ENCODE measurements at places on chromosomes 4 and X.

DNA sequence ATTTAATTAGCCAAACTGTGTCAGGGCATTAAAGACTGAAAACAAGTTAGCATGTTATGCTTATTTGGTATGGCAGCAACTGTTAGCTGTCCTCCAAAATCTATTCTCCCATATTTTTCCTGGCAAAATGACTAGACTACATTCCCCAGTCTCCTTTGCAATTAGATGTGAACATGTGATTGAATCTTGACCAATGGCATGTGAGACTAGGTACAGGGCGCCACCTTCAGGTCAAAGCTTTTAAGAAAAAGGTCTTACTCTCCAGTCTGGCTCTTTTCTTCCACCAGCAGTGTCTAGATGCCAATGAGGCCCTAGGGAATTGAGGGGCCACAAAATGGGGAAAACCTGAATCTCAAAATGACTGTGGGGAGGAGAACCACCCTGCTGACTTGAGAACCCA lies 408.2 kb downstream of the SMARCA1 start:
- DNase-seq = no peak

GRCh38 chr4:111066887-111067286 lies 444.0 kb upstream of the PITX2 start:
- no peak for DNase-seq

GRCh38 chr4:169861593-169861992 lies 103.8 kb upstream of the HPF1 start:
- no peak for DNase-seq

GRCh38 chrX:134658002-134658759 lies at the start of gene PLAC1:
TSS of gene PLAC1 (minus strand) at chrX:134658471. CDS start at chrX:134566682, 91,789 bp downstream.
- no peak for DNase-seq

DNA sequence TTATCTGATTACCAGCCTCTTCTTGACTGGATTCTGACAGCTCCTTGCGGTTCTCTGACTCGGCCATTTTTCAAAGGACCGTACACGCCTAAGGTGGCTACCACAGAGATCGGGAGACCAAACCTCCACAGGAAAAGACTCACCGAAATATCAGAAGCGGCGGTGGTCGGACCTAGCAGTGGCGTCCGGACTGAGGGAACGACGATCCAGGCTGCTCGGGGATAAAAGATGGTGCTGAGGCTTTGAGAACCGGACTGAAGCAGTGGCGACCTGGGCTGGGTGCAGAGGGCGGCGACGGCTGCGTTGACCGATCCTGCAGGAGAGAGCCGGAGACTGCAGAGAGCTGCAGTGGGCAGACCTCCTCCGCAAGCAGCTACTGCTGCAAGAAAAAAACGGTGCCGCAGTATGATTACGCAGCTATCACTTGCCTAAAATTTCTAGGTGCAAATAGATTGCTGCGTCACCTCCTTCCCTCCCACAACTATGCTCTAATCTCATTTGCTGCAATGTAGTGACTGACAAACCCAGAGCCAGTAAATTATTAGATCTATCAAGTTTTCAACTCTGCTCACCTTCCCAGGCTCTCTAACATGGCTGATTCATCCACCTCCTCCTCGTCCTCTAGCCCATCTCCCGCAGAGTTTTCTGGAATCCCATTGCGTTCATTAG lies at the start of gene NAP1L2:
Gene NAP1L2, minus strand, starts transcription at position 426 of the 669 bp plus-strand sequence. Its CDS starts 359 bp downstream, at position 67.
- DNase-seq = peak; percentile 58

DNA sequence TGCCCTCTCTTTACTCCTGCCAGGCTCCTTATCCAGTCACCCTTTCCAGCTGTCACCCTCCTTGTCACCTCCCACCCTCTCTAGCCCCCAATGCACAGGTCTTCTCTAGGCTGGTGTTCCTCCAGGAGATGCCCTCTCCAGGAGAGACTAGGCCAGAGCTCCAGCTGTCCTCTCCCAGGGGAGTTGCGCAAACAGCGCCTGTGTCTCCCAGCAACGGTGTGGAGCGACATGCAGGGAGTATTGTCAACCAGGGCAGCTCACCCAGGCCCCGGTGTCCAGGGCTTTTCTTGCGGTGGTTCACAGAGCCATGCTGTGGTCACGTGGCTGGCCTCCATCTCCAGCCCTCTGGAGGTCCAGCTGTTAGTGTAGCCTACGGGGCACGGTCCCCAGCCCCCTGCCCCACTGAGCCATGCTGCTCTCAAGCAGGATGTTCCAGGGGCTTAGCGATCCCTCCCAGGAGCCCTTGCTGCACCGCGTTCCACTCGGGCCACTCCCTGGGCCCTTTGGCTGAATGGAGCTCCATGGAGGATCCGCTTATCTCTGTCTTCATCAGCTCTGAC lies 34.8 kb downstream of the CCNQ start:
- DNase-seq = no peak

DNA sequence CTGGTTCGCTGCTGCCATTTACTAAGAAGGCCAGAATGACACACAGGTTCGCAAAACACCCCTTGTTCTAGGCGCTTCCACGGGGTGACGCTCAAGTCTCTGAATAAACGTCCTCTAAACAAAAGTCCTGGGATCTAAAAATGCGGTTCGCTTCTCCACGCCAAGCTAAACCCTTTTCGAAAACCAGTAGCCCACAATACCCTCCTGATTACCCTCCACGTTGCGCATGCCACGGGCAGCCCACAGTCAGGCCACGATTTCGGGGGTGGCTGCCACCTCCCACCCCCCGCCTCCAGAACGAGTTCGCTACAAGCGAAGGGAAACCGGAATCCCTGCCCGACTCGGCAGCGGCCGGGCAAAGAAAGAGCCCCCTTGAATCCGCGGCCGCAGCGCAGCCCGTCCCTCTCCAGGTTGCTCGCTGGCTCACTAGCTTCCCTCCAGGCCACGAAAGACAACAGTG lies 423 bp downstream of the RPL39 start:
- peak; percentile 67 for DNase-seq

- DNase-seq = no peak
These were observed 434.9 kb upstream of the GALNTL6 start for GRCh38 chr4:171378323-171378722.

DNA sequence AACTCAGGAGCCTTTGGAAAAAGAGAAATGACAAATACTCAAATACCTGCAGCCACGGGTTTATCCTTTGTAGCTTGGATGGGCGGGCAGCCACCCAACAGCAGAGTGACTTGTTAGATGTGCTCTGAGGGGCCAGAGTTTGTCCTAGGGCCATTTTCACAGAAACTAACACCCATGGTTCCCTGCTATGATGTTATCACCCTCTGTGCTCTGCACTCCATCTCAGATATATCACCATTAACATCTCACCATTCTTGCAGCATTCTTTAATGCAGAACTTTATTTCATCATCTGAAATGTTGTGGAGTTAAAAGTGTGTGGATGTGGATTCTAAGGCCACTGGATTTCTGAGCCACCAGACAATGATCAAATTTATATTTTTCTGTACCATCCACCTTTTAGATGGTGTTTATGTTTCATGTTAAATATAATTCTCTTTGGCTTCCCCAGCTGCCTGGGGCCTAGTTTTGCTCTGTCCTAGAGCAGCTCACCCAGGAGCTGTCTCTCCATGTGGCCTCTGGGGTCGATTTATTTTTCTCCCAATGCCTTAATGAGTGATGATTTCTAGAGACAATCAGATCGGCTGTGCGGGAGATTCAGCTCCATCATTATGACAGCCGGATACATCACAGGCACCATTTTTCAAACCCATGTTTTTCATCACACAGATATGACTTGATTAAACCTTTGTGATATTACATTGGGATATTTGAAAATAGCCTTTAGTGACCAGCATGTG lies 380.8 kb downstream of the BCOR start:
- DNase-seq = no peak

- no peak for DNase-seq
These were observed 69.6 kb downstream of the MAML3 start for GRCh38 chr4:140084385-140084784.

GRCh38 chrX:23732704-23733103 lies 10.4 kb downstream of the ACOT9 start:
- no peak for DNase-seq

- DNase-seq = peak; percentile 26
These were observed 6.8 kb downstream of the PDS5A start for GRCh38 chr4:39970671-39971640.

DNA sequence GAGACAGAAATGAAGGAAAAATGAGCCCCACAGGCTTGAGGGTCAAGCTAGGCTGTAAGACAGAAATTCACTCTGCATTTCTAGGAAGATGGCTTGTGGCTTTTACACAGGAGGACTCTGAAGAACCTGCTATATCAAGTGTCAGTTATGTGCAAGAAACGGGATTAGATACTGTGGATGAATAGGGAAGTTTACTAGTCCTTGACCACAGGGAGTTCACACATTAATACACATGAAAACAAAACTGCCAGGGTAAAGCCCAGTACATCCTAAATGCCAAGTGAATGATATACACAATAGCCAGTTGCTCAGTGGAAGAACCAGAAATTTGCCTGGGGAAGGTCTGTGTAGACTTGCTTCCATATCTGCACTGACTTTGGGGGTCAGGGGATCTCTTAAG lies 53.5 kb downstream of the TMEM131L start:
- DNase-seq = no peak

- peak; percentile 14 for DNase-seq
These were observed 6.3 kb downstream of the EFNB1 start for GRCh38 chrX:68835104-68835442.
